ENCODE measurements at places on chromosomes 7 and 10.

DNA sequence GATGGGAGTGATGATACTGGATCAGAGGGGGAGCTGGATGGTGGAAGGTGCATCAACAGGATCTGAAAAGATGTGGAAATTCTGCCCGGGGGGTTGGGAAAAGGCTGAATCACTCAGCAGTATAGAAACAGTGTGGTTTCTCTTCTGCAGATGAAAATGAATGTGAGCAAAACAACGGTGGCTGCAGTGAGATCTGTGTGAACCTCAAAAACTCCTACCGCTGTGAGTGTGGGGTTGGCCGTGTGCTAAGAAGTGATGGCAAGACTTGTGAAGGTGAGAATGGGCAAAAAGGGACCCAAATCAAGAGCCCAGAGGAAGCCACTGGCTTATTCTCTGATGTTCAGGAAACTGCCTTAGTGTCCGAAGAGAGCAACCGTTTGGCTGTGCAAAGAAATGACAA is 12.9 kb downstream of the OIT3 start:
- no peak for DNase-seq

DNA sequence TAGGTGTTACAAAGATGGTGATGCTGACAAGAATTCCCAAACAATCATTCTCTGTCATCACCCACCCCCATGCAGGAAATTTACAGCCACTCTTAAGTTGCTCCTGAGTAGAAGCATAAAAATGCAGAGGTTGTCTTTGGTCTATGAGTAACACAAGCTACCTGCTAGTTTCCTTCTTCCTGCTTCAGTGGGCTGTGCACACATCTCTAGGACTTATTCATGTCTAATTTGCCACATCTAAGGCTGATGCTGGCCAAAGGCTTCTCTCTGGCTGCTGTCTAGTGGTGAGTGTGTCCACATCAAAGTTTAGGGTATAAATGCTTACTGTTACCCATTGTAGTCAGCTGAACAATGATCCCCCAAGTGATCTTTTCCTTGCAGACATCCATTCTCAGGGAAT is 662.5 kb downstream of the TYW1 start:
- DNase-seq, result no peak

DNA sequence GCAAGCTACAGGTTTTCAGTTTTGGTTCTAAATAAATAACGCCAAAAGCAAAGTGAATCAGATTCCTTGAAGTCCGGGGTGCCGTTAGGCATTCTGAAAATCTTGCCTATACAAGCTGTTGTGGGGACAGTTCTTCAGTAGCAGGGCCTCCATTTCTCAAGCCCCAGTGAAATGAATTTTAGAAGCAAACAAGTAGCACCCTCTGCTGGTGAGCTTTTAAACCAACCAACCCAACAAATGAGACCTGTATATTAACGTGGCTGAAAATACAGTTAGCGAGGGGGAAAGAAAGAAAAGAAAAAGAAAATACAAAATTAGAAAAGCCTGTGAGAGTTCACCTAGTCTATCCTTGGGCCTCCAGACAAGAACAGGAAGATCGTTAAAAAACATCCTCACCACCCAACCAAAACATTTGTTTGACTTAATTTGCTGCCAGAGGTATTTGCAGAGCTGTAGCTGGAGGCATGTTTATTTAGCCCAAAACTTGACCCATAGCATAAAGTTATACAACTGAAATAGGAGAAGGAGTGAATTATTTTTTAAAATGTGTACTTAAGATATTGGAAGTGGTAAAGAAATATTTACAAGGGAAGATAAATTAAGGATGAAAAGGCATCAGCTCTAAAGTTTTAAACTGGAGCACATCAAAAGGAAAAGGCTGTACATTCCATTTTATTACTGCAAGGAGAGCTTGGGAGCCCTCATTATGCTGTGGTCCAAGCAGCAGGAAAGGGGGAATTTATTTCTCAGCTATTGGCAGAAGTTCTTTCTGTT is 98.9 kb downstream of the DYNC1I1 start:
- peak; percentile 74 for DNase-seq

- no peak for DNase-seq
These were observed 883 bp downstream of the SPAG6 start for GRCh38 chr10:22346096-22346661.

- DNase-seq, result no peak
These were observed 123.9 kb downstream of the PRKAG2 start for GRCh38 chr7:151752816-151753595.

- DNase-seq, result no peak
These were observed 123.4 kb downstream of the SNX13 start for GRCh38 chr7:17816903-17817302.

GRCh38 chr10:14687340-14687739 is 87.4 kb downstream of the FAM107B start:
- DNase-seq, result no peak

DNA sequence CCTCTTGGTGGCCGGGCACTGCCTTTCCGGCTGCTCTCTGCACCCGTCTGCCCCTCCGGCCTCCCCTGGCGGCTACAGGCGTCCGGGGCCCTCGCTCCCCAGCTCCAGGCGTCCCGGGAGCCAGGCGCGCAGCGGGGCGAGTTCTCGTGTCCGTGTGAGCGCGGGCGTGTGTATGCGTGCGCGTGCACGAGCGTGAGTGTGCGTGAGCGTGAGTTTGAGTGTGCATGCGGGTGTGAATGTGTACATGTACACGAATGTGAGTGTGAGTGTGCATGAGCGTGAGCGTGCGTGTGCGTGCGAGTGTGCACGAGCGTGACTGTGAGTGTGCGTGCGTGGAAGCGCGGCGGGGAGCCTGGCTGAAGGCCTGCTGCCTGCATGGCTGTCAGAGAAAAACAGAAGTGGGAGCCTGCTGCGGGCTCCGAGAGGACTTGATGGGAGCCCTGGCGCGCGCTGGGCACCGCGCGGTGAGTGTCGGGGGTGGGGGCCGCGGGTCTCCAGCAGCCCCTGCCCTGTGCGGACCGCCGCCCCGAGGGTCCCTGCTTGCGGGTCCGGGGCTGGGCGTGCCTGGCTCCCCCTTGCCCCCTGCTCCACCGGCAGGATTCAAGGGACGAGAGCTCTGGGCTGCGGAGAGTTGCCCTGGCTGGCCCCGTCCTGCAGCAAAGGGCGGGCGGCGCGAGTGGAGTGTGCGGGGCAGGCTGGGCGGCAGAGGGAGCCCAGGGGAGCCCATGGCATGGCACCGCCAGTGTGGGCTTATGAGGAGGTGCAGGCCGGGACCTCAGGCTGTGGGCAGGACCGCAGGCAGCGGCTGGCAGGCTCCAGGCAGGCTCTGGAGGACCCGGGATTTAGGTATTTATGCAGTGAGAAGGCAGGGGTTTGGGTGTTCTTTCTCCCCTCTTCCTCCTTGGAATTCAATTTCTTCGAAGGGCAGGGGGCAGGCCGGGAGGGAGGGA is 75.8 kb upstream of the EN2 start:
- no peak for DNase-seq

DNA sequence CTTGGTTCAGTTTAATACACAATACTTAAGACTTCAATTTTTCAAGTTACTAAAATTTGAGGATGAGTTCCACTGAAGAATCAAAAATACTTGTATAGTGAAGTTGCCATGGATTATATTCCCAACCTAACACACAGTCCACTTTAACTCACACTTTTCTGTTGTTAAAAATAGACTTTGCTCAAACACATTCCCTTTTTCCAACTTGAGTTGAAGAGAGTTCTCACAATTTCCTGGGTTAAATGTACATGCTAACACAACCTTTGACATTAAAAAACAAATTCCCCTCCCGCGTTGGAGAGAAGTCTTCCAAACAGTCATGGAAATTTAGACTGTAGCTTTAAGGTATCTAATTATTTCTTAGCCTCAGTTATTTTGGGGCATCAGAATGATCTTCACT is 27.1 kb downstream of the SKIDA1 start:
- DNase-seq, result no peak

DNA sequence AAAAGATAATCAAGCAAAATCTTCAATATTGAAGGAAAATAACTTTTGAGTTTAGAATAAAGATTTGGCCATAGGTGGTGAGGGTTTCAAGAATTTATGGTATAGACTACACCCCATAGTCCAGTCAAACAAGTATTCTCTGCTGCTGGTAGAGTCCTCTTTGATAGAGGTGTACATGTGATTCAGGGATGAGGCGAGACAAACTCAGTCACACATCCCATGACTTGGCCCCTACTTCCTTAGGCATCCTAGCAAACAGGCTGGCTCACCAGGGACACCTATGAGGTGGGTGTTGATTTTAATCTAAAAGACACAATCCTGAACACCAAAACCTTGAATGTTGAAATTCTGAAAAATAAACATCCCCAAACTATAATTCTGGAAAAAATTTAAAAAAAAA is 78.1 kb upstream of the SLC25A13 start:
- no peak for DNase-seq

DNA sequence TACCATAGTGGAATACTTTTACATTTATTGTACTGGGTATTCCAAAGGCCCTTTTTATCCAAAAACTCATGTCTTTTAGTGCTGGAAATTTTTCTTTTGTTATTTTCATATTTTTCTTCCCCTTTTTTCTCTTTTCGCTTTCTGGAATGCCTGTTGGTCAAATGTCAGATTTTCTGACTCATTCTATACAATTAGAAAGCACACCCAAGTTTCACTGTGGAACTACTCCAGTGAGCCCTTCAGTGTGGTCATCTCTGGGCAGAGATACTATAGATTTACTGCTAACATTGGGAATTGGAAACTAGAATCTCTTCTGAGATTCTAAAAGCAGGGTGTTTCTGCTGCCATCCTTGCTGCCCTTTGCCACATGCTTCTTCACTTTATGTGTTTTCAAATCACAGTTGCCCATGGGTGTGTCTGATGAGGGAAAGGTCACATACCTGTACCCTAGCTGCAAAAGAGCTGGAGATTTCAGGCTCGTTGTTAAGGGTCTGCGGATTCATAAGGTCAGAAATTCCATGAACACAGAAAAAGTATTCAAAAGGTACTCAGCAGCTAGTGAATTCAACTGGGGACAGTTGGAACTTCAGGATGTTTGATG is 5.6 kb upstream of the WASL start:
- DNase-seq, result no peak

DNA sequence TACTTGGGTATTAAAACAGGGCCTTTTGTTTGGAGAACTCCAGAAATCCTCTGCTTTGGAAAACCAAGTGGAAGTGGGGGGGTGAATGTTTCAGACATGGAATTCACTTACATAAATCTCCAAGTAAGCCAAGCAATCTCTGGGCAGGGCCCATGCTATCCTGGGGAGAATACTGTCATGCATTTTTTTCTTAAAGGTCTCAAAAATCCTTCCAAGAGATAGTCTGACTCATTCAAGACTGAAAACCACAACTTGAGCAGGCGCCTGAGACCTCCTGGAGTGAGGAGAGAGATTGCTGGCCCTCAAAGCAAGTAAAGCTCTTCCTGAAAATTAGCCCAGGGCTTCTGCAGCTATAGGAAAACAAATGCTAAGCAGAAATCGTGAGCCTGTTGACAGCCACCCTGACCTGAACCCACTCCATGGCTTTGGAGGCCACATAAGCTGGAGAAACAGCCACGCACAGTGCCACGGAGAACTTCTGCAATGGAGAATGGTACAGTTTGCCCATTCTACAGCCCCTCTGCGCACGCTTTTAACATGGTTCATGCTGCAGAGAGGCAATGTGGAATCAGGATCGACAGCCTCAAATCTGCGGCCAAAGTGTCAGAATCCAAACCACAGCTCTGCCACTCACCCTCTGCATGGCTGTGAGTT is 203.1 kb upstream of the AUTS2 start:
- DNase-seq, result peak; percentile 40

DNA sequence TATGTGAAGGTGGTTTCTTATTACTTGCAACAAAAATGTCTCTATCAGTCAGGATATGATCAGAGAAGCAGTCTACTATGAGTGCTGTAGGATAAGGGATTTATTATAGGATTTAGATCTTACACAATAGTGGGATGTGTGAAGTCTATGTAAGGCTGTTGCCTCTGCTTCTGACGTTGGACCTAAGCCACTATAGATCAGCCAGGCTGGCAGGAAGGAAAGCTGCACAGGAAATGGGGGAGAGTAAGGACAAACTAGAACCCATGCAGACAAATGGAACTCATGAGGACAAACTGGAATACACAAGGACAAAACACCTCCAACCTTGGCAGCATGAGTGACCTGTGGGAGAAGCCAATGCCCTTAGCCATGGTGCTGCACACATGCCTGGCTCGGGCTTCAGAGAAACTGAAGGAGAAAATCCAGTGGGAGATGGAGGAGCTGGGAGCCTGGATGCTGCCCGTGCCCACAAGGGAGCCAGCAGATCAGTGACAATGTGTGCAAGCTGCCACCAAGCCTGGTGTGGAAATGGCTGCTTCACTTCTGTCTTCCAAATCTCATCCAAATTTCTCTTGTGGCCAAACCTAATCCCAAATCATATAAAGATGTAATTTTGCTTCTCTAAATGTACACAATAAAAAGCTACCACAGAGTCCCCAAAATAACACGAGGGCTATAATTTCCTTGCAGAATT is 147.0 kb upstream of the PCGF5 start:
- DNase-seq, result no peak

- no peak for DNase-seq
These were observed 744.0 kb downstream of the PHTF2 start for GRCh38 chr7:78542541-78542940.
